Thoracic aorta (tissue), 2 donors: ENCODE measurements at places on chromosomes 5 and 9.
A peak's percentile ranks its signal among the peaks of the same experiment; 100 is the strongest.

GRCh38 chr5:176543428-176544182 lies 5.5 kb upstream of the CDHR2 start:
- DNase-seq, result no peak

DNA sequence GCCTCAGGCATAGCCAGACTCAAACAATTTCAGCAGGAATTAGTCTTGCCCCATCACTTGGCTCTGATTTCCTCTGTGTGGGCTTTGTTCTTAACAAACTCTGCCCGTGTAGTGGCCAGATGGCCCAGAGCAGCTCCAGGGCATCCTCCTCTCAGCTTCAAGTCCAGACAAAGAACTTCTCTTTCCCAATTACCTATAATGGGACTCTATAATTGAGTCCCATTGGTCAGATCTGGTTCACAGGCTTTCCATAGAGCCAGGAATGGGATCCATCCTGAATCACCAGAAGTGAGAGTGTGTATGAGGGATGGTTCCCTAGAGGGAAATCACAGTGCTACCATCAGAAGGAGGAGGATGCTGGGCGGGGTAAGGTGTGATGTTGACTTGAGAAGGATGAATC lies 515.8 kb downstream of the KIF4B start:
- DNase-seq, result no peak

- DNase-seq, result no peak
Observed at GRCh38 chr5:36741128-36741527, 134.7 kb downstream of the SLC1A3 start.

DNA sequence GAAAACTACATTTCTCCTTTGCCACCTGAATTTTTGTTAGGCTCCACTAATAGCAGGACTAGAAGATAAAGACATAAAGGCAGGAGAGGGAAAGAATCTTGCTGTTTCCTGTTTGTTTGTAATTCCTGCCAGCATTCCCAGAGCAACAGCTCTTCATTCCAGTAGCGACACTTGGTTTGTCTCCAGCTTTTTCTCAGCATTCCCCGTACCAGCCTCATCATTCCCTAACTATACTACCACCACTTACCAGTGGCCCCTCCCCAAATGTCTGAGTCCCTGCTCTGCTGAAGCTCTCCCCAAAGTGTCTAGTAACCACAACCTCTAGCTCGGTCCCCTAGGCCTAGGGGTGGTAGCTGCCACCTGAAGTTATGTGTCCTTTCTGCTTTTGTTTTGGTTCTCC lies 18.6 kb downstream of the CETN3 start:
- no peak for DNase-seq

DNA sequence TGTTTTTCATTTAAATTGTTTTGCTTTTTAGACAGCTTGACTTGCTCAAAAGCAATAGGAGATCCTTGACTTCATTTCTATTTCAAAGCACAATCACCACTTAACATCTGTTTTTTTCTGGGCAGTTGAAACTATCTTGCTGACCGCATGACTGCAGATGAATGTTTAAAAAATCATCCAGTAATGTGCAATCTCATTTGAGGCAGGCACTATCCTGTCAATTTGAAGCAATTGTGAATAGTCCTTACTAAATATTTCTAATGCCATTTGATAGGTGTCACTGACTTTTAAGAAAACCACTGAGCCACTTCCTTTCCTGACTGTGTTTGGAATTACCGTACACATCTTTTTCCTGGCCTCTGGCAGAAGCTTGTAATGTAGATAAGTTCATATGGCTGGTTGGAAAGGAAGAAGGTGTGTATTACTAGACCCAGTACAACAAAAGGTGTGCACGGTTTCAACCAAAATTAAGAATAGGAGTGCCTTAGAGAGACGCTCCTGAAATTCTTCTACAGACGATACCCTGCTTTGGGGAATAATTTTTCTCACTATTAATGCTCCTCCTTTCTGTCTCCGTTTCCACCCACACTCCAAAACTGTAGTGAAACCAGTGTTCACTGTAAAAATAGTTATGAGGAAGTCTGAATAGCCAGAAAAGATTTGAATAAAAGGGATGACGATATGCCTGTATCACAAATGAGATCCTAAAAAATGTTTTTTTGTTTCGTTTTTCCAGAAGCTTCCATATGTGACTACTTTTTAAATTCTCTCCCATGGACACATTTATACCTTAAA lies 136.7 kb upstream of the MOCS2 start:
- DNase-seq, result no peak

DNA sequence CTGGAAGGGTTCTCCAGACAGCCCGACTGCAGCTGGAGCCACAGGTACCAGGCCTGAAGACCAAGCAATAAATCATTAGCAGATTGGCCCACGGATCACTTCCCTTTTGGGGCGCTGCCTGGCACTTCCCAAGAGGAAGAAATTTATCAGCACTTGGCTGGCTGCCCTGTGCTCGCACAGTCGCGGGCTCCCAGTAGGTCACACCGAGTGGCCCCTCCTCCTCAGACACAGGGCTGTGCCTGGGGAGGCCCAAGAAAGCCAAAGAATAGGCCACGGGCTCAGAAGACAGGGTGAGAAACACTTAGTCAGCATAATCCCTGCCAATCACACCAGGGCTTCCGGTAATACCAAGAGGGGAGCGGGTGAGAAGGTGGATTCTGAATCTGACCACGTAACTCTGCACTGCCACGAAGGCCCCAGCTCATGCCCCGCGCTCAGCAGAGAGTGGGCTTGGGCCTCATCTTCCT lies 115.7 kb upstream of the MSX2 start:
- no peak for DNase-seq

GRCh38 chr5:34728236-34728635 lies 72.1 kb downstream of the RAI14 start:
- no peak for DNase-seq

DNA sequence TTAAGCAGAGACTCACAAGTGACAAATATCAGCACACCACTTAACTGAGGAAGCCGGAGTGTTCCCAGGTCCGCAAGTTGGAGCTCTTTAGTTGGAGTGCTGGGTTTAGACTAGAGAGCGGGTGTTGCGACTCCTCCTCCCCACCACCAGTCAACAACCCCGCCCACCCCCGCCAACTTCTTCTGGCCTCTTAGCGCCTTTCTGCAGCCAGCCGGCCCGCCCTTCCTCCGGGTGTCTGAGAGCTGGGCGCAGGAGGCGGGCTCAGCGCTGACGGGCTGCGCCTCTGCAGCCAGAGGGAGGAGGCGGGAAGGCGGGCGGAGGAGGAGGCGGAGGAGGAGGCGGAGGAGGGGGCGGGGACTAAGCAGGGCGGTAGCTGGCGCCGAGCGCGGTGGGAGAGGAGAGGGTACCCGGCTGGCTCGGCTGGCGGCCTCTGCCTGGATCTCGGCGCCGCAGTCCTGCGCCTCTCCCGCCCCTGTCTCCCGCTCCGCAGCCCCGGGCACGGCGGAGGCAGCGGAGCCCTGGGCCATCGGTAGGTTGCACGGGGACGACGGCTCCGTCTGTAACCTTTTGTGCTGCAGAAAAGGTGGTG lies at the start of gene MACIR:
TSS of gene MACIR (plus strand) at position 396 of the 589 bp plus-strand sequence. CDS start 17,157 bp downstream, outside the sequence.
- DNase-seq, result peak; percentile 94

- DNase-seq, result no peak
Observed at GRCh38 chr5:176532795-176533194, 4.4 kb downstream of the RNF44 start.

GRCh38 chr9:137406876-137407589 lies 15.9 kb downstream of the EXD3 start:
- DNase-seq, result no peak

DNA sequence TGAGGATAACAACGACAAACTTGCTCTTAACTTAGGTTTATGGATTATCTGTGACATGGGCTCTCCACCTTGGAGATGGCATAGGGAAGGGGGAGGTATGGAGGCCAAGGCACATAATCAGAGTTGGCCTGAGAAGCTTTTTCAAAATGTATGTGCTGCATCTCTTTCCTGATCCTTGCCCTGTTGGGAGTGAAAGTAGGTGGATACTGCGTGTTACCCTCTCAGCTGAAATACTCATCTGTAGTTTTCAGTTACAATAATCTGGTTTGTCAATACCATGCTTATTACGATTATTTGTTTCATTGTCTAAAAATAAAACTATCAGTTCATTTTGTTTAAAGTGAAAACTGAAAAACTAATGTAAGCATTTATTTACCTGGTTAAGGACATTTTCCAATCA lies 86.7 kb downstream of the SLC44A1 start:
- no peak for DNase-seq

DNA sequence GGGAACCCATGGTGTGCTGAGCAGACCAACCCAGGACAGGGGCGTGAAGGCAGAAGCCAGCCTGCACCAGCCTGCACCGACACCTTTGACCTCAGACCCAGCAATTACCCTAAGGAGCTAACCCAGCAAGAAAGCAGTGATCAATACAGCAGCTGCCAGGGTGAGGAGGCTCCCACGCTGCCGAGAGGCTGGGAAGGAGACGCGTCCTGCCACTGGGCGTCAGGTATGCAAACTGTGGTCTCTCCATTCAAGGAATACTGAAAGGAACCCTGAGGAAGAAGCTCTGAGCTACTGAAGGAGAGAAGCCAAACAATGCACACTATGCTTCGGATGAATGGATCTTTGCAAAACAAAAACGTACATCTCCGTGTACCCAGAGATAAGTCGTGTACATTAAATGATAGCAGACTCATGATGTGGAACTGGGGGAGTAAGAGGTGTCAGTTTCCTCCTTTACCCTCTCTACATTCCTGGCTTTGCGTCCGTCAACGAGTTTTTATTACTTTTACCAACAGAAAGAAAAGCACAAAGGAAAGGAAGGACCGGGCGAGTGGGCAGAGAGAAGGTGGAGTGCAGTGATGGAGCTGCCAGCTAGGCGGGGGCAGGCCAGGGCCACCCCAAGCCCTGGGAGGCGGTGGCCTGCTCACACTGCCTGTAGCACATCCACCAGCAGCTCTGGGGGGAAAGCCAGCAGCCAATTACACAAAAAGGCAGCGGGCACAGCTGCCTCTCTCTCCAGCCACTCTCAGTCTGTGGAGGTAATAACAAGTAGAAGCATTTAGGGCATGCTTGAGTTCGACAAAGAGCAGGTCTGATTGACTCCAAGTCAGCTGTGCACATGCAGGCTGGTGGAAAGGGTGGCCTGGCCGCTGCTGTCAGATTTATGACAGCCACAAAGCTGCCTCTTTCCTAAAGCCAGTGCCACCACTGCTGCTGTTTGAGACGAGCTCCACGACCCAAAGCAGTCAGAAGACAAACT lies 29.3 kb downstream of the RASGEF1C start:
- no peak for DNase-seq

GRCh38 chr5:39740404-39740803 lies 315.6 kb upstream of the DAB2 start:
- DNase-seq, result no peak

GRCh38 chr9:129885670-129886106 lies 50.4 kb downstream of the USP20 start:
- peak; percentile 79 for DNase-seq

- no peak for DNase-seq
Observed at GRCh38 chr9:16429671-16430070, 440.8 kb downstream of the BNC2 start.

DNA sequence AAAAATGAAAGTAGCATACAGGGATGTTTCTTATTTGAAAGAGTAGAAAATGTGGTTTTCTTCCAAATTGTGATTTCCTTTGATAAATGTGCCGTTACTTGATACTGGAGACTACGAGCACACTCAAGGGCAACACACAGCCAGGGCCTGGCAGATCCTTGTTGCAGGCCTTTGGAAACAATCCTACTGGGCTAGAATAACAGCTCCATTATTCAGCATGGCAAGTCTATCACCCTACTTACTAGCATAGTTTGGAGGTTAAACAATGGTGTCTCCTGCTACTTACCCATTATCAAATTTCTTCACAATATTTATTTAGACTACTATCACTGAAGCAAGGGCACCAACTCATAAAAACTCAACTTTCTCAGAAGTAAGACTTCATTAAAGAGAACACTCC lies 140.8 kb upstream of the ZNF608 start:
- no peak for DNase-seq

GRCh38 chr9:93591301-93592007 lies 15.1 kb downstream of the PHF2 start:
- DNase-seq, result no peak

- no peak for DNase-seq
Observed at GRCh38 chr5:179343719-179344430, 1.4 kb downstream of the ADAMTS2 start.

DNA sequence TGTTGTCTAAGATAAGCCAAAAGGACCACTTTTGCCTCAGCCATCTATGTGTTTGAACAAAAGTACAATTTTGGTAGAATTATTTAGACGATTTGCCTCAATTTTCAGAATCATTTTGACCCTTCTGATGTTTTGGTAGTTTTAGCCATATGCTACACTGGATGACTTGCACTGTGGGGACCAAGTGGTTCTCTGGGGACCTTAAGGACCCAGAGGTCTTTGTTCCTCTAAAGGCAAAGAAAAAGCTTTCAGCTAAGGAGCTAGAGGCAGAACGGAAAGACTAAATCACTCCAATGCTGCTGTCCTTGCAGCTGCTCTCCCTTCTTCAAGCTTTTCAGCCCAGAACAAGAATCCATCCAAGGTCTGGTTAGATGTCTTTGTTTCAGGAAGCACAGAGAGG lies 51.0 kb upstream of the APC start:
- no peak for DNase-seq

DNA sequence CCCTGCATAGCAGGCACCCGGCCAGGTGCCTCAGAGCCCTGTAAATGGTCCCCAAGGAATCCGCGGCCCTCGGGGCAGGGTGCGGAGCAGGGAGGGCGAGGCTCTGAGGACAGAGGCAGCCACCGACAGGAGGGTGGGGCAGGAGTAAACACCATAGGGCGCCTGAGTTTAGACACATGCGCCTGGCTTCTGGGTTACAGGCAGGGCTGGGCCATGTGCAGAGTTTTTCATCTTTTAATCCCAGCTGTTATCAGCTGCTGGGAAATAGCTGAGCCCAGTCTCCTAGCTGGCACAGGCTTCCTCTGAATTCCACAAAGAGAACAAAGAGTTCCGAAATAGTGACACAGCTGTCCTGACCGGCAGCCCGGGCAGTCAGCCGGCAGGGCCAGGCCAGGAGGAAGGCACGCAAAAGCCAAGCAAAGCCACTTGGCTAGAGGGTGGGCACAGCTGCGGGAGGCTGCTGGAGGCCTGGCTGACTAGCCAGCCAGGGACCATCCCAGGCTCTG lies 98.9 kb upstream of the PHYKPL start:
- no peak for DNase-seq

DNA sequence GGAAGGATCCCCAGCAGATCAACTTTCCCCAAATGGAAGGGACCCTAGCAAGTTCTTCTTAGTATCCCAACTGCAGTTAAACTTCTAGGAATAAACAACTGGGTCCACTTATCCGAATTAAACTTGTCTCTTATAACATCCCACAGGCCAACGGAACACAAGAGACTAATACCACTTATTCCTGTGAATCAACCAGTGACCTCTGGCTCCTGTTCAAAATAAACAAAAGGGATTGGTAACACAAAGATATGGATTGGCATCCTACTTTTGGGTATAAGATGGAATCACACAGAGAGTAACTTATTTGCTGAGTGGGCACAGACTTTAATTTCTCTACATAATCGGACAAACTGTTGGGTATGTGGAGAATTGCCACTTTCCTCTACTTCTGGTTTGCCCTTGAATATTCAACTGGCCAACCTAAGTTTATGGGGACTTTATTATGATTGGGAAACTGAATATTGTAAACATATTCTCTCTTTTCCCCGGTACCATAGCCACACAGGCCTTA lies 12.4 kb upstream of the PAIP1 start:
- DNase-seq, result no peak

- DNase-seq, result no peak
Observed at GRCh38 chr9:110291921-110292557, 35.7 kb upstream of the TXN start.
